ENCODE measurements at places on chromosomes 4 and X. TPM values are rescaled to one million over a fixed set of nuclear protein-coding genes. Genes with fewer than 3 reads are reported as not detected.

DNA sequence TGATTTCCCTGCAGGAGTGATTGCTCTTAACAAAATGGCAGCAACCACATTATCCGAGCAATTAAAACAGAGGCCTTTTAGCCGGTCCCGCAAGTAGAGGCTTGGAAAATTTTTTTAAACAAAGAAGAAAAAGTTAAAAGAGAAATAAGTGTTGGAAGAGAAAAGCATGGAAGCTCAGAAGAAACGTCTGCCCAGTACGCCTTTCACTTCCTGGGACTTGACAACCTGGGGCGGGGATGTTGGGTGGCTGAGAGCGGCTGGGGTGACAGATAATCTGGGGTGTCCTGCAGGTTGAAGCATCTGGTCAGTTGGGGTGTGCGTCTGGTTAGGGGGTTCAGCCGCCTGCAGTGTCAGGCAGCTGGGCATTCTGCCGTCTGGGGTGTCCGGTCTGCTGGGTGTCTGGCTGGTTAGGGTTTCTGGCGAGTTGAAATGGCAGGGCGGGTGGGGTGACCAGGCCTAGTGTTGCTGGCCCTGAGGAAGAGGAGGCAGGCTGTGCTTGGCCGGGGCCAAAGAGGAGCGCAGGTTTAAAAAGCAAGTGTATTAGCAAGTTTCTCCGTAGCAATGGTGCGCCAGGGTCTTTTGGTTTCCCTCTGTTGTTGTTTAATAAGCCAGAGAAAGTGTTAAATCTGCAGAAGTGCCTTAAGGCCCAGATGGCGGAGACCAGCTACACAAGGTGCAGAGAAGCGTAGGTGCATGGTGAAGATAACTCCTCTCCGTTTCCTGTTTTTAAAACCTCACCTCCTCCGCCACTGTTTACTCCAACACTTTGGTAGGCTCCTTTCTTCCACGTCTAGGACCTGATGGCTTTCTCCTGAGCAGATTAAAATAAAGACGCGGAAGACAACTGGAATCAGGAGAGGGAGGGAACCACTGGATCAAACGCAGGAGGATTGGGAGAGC, 5.6 kb downstream of the HAND2 start:
- DNase-seq: no peak

- peak; percentile 15 for DNase-seq
Observed at GRCh38 chr4:119000400-119000799, 111.7 kb downstream of the SYNPO2 start.

Gene C1QTNF7
- 0.28 TPM for total RNA-seq

Gene ARR3
- not detected for total RNA-seq

Gene TLR1
- 1.1 TPM for total RNA-seq

DNA sequence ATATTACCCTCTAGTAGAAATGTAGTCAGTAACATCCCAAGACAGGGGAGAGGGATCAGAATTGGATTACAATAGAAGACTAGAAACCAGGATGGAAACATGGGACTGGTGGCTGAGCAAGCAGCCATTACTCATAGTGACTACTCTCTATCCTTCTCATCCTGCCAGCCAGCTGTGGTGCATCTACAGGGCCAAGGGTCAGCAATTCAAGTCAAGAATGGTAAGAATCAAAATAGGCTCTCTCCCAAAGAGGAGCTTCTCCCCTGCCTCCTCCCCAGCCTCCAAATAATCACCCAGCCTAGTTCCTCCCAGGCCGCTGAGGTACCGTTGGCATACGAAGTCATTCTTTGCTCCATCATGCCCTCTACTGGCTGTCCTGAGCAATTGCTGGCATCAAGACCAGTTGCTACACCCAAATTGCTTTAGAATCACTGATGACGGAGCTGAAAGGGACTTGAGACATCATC, 19.4 kb downstream of the AWAT2 start:
- peak; percentile 49 for DNase-seq
